ENCODE measurements at places on chromosomes 7 and 10.

- H3K4me1 ChIP-seq = no peaks in the 10 kb centered on the region
- no peak overlapping the region for H3K4me3 ChIP-seq
- no peak overlapping the region for H3K27ac ChIP-seq
These were observed 454.6 kb upstream of the C7orf33 start for GRCh38 chr7:148135997-148136396.

- peak overlapping the region; percentile 41 for H3K4me3 ChIP-seq
- H3K36me3 ChIP-seq = no peaks in the 10 kb centered on the region
- H3K27me3 ChIP-seq = no peaks in the 10 kb centered on the region
These were observed 27.0 kb downstream of the TASOR2 start for GRCh38 chr10:5711642-5712041.

- H3K27ac ChIP-seq = no peak overlapping the region
- no peaks in the 10 kb centered on the region for H3K4me1 ChIP-seq
- no peaks in the 10 kb centered on the region for H3K27me3 ChIP-seq
- no peak for DNase-seq
- no peaks in the 10 kb centered on the region for H3K36me3 ChIP-seq
- H3K4me3 ChIP-seq = no peak overlapping the region
These were observed 102.0 kb upstream of the CTBP2 start for GRCh38 chr10:125262409-125262808.

DNA sequence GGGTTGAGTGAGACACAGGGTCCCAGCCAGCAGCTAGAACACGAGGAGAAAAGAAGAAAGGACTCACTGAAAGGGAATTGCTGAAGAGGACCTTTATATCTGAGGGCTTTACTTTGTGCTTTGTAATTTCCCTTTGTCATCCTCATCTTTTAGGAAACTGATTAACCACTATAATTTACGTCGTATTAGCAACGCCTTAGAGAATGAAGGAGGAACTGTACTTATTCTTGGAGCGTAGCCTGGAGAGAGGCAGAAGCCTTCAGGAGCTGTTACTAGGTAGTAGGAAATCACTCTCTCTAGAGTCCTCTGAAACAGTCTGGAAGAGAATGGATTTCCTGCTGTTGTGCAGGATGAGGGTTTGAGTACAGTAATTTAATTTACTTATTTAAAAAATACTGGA, 101.0 kb upstream of the STEAP1B start:
- no peak for DNase-seq
- no peak overlapping the region for H3K4me3 ChIP-seq
- H3K4me1 ChIP-seq = peaks cover 8% of the 10 kb centered on the region
- peak overlapping the region; percentile 25 for H3K27ac ChIP-seq
- no peaks in the 10 kb centered on the region for H3K27me3 ChIP-seq
- H3K36me3 ChIP-seq = no peaks in the 10 kb centered on the region

Measured in lower lobe of right lung (tissue), 2 donors.